H54 (cell line): ENCODE measurements at places on chromosomes 1 and 21.

DNA sequence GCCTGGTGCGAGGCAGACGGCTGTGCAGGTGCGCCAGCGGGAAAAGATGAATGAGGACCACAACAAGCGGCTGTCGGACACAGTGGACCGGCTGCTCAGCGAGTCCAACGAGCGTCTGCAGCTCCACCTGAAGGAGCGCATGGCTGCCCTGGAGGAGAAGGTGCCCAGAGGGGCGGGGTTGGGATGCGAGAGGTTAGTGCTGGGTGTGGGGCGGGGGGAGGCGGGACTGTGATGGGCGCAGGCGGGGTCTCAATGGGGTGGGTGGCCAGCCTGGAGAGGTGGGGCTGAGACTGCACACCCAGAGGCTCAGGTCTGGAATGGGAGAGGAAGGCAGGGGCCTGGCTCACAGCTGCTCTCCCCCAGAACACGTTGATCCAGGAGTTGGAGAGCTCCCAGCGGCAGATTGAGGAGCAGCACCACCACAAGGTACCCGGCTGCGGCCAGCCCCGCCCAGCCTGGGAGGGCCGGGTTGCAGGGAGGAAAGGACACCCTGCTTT, 22.3 kb downstream of the PPFIA4 start:
- DNase-seq = no peak

GRCh38 chr21:42063571-42064521, 7.3 kb upstream of the UMODL1 start:
- no peak for DNase-seq

- peak; percentile 7 for DNase-seq
Observed at GRCh38 chr1:152141971-152142584, 16.9 kb downstream of the RPTN start.

DNA sequence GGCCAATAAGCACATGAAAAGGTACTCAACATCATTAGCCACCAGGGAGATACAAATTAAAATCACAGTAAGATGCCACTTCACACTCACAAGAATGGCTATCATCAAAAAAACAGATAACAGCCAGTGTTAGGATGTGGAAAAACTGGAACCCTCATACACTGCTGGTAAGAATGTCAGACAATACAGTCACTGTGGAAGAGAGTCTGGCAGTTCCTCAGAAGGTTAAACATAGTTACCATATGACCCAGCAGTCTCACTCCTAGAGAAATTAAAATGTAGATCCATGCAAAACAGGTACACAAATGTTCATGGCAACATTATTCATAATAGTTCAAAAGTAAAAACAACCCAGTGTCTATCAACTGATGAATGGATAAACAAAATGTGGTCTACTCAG, 33.3 kb downstream of the LDLRAD1 start:
- DNase-seq = no peak

- no peak for DNase-seq
Observed at GRCh38 chr1:208002672-208003071, 91.7 kb upstream of the CD34 start.

GRCh38 chr1:202276920-202277319, 64.8 kb downstream of the UBE2T start:
- no peak for DNase-seq

DNA sequence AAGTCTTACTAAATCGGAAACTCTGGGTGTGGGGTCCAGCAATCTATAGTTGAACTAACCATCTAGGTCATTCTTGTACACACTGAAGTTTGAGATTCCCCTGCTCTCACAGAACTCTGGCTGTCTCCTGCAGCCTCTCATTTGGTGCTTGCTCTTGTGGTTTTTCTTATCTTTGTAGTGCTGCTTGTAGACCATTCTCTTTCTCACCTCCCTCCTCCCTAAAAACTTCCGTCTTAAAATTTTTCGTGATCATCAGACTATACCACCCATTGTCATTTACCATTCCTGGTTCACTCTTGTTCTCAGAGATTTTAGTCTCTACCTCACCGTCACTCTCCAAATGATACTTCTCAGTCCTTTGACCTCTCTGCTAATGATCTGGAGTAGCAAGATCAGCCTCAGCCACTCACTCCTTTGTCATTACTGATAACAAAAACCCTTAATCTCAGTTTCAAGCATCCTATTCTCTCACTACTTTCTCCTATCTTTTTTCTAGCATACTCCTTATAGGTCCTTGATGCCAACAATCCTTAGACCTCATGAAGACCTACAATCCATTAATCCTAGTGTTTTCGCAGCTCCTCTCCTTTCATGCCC, 13.0 kb upstream of the EPHX4 start:
- DNase-seq = no peak

- no peak for DNase-seq
Observed at GRCh38 chr1:19330449-19331135, 18.5 kb downstream of the SLC66A1 start.

DNA sequence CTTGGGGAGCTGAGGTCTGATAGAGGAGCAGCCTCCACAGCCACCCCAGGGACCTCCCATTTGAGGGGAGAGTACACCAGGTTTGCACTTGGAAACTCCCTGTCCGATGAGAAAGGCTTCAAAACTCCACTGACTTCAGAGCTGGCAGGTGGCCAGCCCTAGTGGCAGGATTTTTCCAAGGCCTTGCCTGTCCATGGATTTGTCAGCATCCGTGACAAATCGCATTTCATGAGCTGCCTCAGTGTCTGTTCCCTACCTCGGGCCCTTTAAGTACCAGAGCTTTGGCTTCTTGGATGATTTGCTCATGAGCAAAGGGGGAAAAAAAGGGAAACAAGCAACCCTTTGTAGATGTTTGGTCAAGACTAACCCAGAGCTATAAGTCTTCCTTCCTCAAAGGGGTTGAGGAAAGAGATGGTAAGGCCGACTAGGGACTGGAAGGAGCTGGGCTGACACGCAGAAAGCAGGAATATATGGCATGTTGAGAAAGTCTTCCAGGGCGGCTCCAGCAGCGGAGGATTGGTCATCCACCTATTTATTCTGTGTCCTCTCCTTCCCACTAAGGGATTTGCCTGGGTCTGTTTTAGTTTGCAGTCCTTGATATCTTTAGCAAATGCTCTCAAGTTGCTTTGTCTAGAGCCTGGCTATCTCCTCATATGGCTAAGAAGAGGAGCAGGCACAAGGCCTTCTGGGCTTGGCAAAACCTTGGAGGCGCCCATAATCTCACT, 2.7 kb upstream of the HSPG2 start:
- no peak for DNase-seq

- DNase-seq = peak; percentile 33
Observed at GRCh38 chr1:210598135-210598652, 269.5 kb downstream of the HHAT start.
